Thoracic aorta (tissue), 2 donors: ENCODE measurements at places on chromosomes 11 and 22. TPM values are rescaled to one million over a fixed set of nuclear protein-coding genes. Genes with fewer than 3 reads are reported as not detected.

- no peak for DNase-seq
- no peaks in the 10 kb centered on the region for H3K27me3 ChIP-seq
- H3K4me3 ChIP-seq: no peak overlapping the region
- H3K36me3 ChIP-seq: no peaks in the 10 kb centered on the region
- H3K4me1 ChIP-seq: no peaks in the 10 kb centered on the region
- no peak overlapping the region for H3K27ac ChIP-seq
Measured at GRCh38 chr11:7536100-7536499, 22.3 kb downstream of the PPFIBP2 start.

- H3K4me3 ChIP-seq: no peak overlapping the region
- no peaks in the 10 kb centered on the region for H3K4me1 ChIP-seq
- no peak overlapping the region for H3K27ac ChIP-seq
- no peaks in the 10 kb centered on the region for H3K36me3 ChIP-seq
- no peaks in the 10 kb centered on the region for H3K27me3 ChIP-seq
Measured at GRCh38 chr11:129286813-129287212, 88.8 kb upstream of the BARX2 start.

KCNJ1 gene
- 1.1 TPM for total RNA-seq

GGT5 gene
- 81.3 TPM for total RNA-seq

CCDC86 gene
- 13.5 TPM for total RNA-seq

- no peak overlapping the region for H3K4me3 ChIP-seq
- H3K27ac ChIP-seq: no peak overlapping the region
- no peak for DNase-seq
- H3K27me3 ChIP-seq: no peaks in the 10 kb centered on the region
- H3K4me1 ChIP-seq: no peaks in the 10 kb centered on the region
Measured at GRCh38 chr11:35714882-35715627, 52.5 kb downstream of the TRIM44 start.

DNA sequence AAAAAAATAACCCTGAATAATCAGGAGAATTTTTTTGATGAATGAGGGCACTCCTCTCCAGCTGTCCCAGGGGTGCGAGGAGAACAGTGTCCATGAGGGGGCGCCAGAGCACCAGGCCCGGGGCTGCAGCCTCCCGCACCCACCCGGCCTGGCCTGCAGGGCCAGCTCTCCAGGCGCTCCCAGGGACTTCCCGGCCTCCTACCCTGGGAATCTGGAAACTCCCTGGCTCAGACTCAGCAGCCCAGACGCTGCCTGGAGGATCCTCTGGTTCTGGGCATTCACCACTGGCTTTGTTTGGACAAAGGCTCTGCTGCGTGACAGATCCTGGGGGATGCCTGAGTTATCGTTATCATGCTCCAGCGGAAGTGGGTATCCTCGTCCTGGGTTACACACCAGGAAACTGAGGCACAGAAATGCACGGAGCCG is 31.0 kb downstream of the MCM5 start:
- no peak overlapping the region for H3K27ac ChIP-seq
- no peak overlapping the region for H3K4me3 ChIP-seq
- H3K4me1 ChIP-seq: peaks cover 7% of the 10 kb centered on the region
- no peaks in the 10 kb centered on the region for H3K27me3 ChIP-seq
- DNase-seq: peak; percentile 42
- peaks cover 3% of the 10 kb centered on the region for H3K36me3 ChIP-seq

DNA sequence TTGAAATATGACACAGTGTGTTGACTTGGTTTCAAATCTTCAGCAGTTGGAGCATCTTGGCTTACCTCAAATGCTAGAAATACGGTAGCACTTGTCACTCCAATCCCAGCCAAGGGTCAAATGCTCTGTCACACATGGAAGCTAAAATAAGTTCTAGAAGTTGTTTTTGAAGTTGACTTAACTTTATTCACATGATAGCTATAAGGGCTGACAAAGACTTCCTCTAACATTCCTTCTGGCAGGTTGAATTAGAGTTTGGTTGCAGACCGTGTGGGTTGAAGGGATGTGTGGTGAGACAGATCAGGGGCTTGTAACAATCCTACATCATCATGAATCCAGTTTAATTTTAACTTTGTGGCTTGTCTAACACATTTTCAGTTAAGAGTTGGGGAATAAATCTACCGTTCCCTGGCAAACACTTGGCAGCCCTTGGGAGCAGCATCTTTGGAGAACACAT is 4.6 kb downstream of the SLN start:
- no peak for DNase-seq
- H3K27ac ChIP-seq: no peak overlapping the region
- H3K27me3 ChIP-seq: no peaks in the 10 kb centered on the region
- H3K4me3 ChIP-seq: no peak overlapping the region
- no peaks in the 10 kb centered on the region for H3K36me3 ChIP-seq

DNA sequence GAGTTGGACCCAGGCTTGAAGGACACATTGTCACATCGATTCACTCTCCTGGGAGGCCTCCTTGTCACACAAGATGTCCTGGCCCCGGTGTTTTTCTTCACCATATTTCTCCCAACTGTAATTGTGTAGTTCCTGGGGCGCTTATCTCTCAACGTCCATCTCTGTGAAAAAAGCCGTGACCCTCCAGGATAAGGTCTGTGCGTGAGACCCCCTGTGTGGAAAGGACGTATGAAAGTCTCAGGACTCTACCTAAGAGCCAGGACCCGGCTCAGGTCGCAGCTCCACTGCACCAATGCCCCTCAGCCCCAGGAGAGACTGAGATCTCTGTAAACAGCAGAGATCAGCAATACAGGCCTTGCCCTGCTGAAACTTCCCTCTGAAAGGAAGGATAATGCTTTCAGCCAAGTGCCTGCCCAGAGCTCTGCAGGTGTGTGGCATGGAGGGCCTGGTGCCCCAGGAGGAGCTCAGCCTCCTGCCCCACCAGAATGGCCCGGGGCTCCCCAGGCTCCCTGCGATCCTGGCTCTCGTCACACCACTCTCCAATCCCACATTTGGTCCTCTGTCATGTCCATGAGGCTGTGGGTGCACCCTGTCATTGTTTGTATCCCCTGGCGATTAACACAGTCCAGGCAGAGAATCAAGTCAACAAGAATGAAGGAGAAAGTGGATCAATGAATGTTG is 119.2 kb upstream of the TMEM45B start:
- H3K4me1 ChIP-seq: no peaks in the 10 kb centered on the region
- no peaks in the 10 kb centered on the region for H3K36me3 ChIP-seq
- no peak for DNase-seq
- no peak overlapping the region for H3K27ac ChIP-seq
